ENCODE measurements at places on chromosomes 5 and 9.

DNA sequence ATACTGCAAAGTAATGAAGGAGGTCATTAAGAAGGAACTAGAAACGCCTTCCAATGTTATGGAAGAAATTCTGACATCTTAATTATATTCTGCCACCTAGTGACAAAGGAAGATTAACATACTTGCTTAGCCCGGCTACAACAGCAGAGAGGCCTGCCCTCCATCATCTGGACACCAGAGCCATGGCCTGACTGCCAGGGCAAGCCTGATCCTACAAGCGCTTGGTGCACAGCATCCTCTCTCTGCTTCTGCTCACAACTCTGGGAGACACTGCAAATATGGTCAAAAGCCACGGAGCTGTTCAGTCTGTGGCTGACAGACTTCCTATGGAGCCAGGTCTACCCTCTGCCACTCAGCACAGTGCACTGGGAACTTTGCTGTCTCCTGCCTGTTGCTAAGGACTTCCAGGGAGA lies 87.3 kb upstream of the SLC44A1 start:
- peak; percentile 85 for DNase-seq

DNA sequence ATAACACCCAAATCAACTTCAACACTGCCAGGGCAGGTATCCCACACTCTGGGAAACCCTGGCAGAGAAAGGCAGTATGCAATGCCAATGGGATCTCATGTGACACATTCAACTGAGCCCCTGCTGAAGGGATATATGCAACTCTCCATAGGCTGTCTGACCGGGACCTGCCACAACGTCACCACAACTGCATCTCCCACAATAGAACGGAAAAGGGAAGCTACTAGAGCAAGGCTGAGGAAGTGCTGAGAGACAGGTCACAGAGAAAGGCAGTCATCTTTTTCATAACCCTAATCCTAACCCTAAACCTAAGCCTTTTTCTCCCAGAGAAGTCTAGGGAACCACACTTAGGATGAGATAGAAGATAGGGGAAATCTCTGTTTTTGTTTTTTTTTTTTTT lies 345.9 kb upstream of the CD180 start:
- no peak for DNase-seq

DNA sequence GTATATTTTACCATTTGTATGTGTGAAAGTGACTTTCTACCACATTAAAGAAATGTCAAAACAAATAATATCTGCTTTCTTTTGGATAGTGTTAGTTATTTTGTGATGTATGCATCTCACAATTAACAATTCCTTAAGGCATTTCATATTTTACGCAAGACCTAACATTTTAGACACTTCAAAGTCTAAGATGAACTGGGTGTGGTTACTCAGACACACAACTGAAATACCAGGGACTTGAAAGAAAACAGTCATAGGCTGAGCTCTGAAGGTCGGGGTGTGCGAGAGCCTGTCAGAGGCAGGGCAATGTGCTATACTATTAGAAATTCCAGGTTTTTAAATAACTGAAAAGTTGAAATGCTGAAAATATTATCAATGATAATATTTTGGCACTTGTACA lies 44.5 kb upstream of the ZNF622 start:
- no peak for DNase-seq

DNA sequence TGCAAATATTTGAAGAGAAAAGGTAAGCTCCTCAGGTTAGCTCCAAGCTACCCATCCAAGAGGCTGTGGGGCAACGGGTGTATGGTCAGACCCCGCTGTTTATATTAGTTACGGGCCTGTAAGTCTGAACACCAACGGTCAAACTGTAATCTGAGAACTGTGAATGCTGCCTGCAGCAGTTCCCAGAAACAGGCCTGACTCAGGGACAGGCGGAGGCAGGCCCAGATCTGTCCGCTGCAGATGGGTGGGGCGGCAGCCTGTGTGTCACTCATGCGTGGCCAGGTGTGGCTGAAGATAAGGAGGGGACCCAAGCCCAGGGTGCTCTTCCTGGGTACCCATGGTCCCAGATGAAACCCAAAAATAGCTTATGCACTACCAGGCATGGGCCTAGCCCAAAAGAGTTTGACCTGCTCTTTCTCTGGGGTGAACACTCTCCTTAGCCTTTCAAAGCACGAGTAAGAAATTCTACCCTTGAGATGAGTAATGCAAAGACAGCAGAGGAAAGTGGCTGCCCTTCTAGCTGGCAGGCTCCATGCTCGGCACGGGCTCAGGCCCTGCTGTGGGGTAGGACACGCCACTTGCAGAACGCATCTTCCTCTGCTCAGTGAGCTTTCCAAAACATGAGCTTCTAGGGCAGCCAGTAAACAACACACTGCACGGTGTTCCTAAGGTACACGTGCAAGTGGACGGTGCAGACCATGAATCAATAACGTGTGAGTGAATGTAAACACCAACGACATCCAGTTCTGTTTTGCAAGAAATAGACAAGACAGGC lies 9.1 kb downstream of the UBAC1 start:
- DNase-seq, result no peak

- DNase-seq, result no peak
Measured at GRCh38 chr5:154498994-154499393, 21.0 kb upstream of the HAND1 start.

- no peak for DNase-seq
Measured at GRCh38 chr5:1162751-1163150, 38.6 kb upstream of the SLC6A19 start.

GRCh38 chr9:5450359-5451091 lies at the start of gene CD274:
Gene CD274, plus strand, starts transcription at chr9:5450542. Its CDS starts 5,572 bp downstream, at chr9:5456114.
- DNase-seq, result peak; percentile 29

DNA sequence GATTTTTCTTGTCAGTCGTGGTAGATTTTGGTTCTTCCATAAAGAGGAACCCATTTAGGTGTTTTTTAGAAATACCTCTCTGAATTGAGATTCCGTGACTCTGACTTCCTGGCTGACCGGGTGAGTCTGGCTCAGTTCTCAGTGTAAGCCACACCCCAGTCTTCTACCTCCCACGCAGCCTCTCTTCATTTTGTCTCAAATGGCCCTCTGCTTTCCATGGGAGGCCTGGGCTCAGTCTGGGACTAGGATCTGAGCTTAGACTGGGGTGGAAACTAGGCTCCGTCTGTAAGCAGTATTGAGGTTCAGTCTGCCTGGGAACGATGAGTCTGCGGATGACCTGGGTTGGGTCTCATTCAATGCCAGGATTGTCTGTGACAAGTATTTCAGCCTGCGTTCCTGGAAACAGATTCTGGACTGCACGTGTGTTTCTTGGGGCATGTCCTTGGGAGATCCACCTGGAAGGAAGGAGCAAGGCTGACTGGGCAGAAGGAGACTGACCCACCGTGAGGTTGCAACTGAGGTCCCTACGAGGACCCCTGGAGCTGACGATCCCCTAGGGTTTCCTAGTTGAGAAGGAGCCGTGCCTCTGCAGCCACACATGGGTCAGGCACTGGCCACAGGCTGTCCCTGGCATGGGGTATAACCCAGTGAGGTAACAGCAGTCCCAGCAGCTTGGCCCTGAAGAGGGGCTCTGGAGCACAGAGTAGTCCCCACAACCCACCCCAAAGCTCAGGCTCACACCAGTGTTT lies 12.4 kb upstream of the CRB2 start:
- DNase-seq, result no peak

- DNase-seq, result no peak
Measured at GRCh38 chr9:124251204-124251603, 6.5 kb upstream of the NEK6 start.

GRCh38 chr9:5438301-5439162 lies 807 bp upstream of the PLGRKT start:
- no peak for DNase-seq

DNA sequence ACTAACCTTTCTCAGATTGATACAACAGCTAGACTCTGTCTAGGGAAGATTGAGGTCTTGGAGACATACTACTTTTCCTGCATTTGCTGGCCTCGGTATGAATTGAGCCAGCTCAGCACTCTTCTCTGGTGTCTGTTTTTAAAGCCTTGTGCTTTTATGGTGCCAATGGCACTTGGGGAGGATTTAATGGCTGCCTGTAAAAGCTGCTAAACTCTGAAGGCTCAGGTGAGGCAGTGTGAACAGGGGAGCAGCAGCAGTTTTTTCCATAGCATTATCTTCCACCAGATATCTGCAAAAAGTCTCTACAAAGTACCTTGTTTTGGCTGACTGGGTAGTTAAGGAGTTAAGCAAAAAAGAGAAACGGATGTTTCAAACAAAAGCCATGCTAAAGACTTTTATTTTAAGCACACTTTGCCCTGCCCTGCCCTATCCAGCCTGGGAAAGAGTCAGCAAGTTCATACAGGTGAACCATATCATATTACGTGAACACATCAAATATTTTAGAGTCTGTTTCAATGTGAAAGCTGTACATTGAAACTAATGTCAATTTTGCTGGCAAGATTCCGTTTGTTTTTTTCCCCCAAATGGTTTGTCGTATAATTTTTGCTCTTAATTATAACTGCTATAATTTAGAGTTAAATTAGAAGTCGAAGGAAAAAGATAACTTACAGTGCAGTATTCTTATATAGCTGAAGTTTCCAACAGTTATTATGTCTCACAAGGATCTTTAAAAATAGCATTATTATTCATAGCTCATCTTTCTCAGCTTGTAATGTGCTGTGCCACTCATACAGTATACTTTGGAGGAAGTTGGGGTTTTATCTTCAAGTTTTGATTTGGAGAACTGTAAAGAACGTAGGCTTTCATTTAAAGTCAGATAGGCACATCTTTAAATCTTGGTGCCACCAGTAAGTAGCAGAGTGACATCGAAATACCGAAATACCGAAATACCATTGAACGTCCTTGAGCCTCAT lies 424.1 kb upstream of the CD180 start:
- DNase-seq, result no peak

DNA sequence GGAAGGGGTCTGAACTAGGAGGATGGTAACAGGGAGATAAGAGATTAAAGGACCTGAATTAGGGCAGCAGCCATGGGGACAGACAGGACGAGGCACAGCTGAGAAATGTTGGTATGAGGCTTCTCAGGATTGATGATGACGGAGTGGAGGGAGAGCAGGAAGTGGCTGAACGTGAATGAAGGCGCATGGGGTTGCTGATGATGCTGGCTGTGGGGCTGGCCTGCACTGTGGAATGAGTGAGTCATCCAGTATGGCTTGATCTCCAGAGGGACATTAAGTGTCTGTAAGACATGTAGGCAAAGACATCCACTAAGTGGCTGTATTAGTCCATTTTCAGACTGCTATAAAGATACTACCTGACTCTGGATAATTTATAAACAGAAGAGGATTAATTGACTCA lies 256.4 kb downstream of the ICE1 start:
- DNase-seq, result no peak

- no peak for DNase-seq
Measured at GRCh38 chr9:95533996-95534680, 17.4 kb upstream of the PTCH1 start.

DNA sequence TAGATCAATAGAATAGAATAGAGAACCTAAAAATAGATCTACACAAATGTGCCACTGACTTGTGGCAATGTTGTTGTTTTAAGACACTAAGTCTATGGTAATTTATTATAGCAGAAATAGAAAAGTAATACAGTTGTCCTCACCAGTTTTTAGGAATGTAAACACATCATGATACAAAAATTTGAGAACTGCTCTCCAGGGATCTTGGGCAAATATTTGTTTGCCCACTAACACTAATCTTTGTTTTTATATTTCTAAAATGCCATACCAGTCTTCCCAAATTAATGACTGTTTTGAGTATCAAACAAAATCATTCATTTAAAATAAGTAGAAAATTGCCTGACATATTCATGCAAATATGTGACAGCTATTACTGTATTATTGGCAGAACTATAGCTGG lies 297.6 kb downstream of the BRINP1 start:
- DNase-seq, result no peak
